ENCODE measurements at places on chromosomes 13 and 19.
A peak's percentile ranks its signal among the peaks of the same experiment; 100 is the strongest.

DNA sequence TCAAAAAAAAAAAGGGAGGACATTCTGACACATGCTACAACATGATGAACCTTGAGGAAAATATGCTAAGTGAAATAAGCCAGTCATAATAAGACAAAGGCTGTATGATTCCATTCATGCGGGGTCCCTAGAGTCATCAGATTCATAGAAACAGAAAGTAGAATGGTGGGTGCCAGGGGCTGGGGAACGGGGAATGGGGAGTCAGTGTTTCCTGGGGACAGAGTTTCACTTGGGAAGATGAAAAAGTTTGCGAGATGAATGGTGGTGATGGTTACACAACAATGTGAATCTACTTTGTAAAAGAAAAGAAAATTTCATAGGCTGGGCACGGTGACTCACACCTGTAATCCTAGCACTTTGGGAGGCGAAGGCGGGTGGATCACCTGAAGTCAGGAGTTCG is 6.1 kb upstream of the CLEC4G start:
- DNase-seq = no peak

GRCh38 chr19:48169578-48169938 is 586 bp downstream of the LIG1 start:
- DNase-seq = peak; percentile 80

- no peak for DNase-seq
Observed at GRCh38 chr13:28329395-28330158, 165.4 kb downstream of the FLT1 start.

DNA sequence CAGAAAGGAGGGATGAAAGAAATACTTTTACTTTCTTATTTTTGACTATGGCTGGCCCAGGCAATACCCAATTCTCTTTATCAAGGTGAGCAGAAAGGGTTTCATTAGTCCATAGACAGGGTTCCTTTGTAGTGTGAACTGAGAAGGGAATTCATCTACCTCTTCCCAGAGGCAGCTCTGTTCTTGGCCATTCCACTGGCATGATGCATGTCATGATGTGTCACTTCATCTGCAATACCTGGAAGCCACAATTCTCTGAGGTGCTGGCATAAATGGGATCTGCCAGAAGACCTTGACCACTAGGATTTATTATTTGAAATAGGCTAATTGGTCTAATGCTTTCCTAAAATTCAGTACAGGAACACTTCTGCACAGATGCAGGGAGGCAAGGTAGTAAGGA is 542.8 kb downstream of the RFC3 start:
- no peak for DNase-seq

- no peak for DNase-seq
Observed at GRCh38 chr13:65594298-65594781, 1635.8 kb downstream of the PCDH9 start.

DNA sequence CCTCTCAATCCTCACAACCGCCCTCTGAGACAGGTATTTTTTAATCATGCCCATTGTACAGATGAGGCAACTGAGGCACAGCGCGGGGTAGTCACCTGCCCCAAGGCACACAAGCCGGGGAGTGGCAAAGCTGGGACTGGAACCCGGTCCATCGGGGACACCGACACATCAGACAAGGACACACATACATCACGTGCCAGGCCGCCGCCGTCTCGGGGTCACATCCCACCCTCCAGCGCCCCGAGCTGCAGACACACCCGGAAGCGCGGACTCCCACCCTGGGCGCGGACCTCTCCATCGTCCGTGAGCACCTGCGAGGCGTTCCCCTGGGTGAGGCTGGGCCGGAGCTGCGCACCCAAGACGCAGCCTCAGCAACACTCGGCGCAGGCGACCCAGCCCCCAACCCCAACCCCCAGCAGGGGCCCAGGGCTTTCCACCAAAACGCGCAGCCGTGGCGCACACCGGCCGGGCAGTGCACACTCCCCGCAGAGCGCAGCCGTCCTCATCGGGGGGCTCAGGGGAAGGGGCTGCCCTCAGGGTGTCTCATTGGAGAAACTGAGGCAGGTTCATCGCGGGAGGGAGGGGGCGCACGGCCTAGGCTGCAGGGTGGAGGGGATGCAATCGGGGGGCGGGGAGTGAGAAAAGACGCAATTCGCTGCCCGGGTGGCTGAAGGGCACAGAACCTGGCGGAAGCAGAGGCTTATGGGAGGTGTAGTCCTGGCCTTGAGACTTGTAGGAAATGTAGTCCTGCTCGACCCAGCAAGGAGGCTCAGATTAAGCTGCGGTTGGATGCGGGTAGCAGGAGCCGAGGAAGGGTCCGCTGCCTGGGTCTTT is 1.9 kb upstream of the LMTK3 start:
- DNase-seq = no peak

DNA sequence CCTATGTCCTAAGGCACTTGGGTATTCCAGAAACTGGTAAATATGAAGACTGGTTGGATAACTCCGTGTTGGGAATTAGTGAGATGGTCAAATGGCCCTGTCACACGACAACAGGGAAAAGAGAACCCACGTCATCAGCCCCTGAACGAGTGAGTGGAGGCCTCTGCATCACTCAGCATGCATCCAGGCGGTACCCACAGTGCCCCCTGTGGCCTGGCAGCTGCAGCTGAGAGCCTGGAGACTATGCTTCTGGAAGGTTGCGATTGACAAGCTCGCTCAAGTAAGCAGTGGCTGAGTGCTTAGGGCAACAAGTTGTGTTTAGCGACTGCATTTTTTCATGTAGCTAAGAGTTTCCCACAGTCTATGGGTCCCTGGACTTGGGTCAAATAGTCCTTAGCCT is 55.9 kb downstream of the COL4A2 start:
- no peak for DNase-seq

- peak; percentile 71 for DNase-seq
Observed at GRCh38 chr19:19403373-19403901, 2.0 kb upstream of the GATAD2A start.

GRCh38 chr13:109779074-109779473 is 7.3 kb downstream of the IRS2 start:
- DNase-seq = no peak

DNA sequence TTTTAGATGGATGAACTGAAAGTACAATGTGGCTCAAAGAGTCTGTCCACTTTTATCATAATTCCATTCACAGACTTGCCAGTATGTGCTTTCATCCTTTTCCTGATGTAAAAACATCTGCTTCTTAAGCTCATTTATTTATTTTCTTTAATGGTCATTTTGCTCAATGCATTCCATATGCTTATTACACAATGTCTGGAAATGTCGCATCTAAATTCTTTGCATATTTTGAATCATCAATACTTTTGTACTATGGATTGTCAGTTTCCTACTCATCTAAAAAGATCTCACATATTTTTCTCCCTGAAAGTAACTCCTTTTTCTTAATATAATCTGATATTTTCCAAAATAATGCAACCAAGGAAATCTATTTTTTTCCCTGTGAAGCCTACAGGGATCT is 1315.8 kb downstream of the EFNB2 start:
- DNase-seq = no peak

DNA sequence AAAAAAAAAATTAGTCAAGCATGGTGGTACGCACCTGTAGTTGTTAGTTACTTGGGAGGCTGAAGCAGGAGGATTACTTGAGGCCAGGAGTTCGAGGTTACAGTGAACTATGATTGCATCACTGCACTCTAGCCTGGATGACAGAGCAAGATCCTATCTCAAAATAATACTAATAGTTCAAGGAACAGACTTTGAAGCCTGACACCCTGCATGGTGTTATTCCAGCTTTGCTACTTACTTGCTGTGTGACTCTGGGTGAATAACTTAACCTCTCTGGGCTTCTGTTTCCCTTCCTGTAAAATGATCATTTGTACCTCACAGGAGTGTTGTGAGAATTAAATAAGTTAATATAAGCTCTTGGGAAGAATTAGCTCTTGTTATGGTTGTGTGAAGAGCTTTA is 3.5 kb upstream of the FOSB start:
- DNase-seq = no peak

GRCh38 chr13:32895296-32895695 is 120.9 kb upstream of the KL start:
- no peak for DNase-seq

- DNase-seq = no peak
Observed at GRCh38 chr13:78603240-78603957, at the start of gene POU4F1. Gene POU4F1 (minus strand): TSS chr13:78603552. CDS start chr13:78603326, 226 bp downstream.

DNA sequence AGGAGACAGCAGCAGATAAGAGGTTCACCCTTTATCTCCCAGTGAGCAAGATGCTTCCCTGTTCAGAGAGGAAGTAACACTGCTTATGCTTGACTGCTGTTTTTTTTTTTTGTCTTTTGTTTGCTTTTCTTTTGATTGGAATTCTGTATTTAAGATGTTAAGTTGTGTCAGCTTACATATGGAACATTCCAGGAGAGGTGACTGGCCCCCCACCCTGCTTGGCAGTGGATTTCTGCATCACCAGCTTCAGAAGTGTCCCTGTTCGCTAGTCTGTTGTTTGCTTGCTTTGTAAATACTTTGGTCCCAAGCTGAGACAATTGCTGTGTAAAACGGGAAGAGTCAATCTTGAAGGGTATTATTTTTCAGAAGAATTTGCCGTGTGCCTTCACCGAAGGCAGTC is 43.0 kb downstream of the IFT88 start:
- no peak for DNase-seq

DNA sequence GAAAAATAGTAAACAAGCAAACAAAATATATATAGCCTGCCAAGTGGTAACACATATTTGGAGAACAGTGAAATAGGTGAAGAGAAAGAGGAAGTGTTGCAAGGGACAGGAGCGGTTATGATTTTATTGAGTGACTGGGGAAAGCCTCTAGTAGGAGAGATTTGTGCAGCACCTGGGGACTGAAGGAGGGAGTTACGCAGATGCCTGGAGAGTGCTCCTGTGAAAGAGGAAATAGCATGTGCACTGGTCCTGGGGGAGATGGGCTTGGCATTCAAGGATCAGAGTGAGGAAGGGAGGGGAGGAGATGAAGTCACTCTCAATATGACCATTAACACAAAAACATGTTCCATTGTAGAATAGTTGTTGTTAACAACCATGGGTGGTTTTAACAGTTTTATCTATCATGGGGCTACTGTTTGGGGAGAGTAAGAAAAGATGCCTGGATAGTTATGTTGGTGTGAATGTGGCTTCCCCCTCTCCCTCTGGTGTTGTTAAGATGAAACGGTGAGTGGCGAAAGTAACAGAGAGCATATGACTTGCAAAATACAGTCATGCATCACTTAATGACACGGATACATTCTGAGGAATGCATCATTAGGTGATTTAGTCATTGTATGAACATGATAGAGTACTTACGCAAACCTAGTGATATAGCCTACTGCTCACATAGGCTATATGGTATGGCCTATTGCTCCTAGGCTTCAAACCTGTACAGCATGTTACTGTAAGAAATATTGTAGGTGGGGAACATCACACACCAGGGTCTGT is 251.7 kb upstream of the ARGLU1 start:
- no peak for DNase-seq

GRCh38 chr13:36006894-36007675 is 124.1 kb downstream of the DCLK1 start:
- no peak for DNase-seq

- no peak for DNase-seq
Observed at GRCh38 chr19:55305983-55306562, 19.1 kb downstream of the TMEM150B start.

DNA sequence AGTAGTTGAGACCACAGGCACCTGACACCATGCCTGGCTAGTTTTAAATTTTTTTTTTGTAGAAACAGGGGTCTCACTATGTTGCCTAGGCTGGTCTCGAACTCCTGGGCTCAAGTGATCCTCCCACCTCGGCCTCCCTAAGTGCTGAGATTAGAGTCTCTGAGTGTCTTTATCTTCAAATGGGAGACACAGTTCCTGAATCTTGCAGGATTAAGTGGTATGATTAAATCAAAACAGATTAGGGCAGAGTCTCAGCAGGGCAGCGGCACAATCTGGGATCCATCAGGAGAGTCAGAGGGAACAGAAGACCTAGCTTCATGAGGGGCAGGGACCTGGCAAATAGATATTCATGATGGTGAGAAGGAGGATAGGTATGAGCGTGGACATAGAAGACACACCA is 953 bp downstream of the RLN3 start:
- DNase-seq = no peak

- DNase-seq = no peak
Observed at GRCh38 chr19:5911366-5911765, 2.7 kb upstream of the CAPS start.

DNA sequence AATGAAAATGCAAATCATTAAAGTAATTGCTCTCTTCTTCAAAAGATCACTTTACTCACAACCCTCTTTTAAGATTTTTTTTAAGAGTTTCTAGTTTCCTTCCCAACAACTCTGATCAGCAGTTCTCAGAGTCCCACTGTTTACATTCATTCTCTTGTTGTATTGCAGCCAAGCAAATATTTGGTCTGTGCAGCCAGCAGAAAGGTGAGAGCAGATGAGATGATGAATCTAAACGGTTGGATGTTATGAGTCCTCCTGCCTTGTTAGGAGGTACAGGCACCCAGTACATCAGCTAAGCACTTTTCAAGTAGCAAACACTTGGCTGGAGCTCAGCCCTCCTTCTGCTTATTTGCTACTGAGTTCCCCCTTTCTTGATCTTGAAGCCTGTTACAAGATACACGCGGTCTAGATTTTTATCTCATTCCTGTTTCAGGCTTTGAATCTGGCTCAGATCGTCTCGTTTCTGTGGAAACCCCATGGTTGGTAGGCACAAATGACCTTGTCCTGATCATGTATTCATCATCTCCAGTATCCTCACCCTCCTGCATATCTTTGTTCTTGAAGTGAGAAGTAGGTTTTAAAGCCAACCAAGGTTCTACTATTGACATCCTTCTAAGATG is 300.7 kb downstream of the DCT start:
- DNase-seq = no peak

GRCh38 chr19:1949304-1950101 is 8.5 kb downstream of the CSNK1G2 start:
- DNase-seq = no peak

DNA sequence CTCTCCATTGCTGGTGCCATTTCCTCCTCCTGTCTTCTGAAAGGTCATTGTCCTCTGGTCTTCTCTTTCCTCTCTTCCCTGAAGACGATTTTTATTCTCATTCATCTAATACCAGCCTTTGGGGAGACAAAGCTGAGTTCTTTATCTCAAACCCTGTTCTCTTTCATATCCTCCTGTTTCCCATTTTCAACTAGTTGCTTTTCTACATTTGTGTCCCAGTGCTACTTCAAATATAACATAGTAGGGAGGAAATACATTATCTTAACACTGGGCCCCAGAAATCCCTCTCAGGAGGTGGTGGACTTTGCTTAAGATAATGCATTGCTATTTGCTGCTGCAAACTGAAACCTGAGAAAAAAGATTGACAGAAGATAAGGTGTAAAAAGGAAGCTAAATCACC is 159.1 kb downstream of the HS6ST3 start:
- no peak for DNase-seq

DNA sequence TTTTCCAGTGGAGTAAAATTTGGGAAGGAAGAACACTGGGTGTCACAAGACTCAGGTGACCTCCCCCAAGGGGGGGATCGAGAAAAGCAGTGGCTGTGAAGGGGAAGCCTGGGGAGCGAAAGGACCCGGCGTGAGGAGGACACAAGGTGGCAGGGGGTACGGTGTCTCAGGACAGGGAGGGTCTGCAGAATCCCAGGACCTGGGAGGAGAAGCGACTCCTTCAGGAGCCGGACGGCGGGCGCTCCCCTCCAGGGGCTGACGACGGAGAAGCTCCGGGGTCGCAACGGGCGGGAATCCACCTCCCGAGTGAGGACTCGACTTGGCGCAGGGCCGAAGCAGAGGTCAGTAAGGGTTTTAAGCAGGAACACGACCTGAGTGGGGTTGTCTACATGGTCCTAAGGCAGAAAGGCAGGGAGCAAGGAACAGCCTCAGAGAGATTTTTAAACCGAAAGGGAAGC is 529 bp downstream of the ZNF836 start:
- DNase-seq = no peak

Measured in ascending aorta (tissue), 2 donors.